ENCODE measurements at places on chromosomes 5 and 9. TPM values are rescaled to one million over a fixed set of nuclear protein-coding genes. Genes with fewer than 3 reads are reported as not detected.

- no peak for DNase-seq
These were observed 11.2 kb upstream of the SMIM23 start for GRCh38 chr5:171774418-171774817.

DNA sequence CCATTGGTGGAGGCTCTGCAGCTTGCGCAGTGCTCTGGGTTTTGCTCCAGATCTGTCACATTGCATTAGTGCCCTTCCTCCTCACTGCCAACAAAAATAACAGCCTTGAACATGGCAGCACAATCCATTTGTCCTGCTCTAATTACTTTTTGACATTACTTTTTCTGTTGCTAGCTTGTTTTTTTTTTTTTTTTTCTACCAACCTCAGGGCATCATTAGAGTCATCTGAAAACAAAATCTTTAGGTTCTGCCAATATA lies 117.5 kb upstream of the NR5A1 start:
- no peak for DNase-seq

- DNase-seq = no peak
These were observed 315 bp downstream of the PIK3R1 start for GRCh38 chr5:68215898-68216244.

DNA sequence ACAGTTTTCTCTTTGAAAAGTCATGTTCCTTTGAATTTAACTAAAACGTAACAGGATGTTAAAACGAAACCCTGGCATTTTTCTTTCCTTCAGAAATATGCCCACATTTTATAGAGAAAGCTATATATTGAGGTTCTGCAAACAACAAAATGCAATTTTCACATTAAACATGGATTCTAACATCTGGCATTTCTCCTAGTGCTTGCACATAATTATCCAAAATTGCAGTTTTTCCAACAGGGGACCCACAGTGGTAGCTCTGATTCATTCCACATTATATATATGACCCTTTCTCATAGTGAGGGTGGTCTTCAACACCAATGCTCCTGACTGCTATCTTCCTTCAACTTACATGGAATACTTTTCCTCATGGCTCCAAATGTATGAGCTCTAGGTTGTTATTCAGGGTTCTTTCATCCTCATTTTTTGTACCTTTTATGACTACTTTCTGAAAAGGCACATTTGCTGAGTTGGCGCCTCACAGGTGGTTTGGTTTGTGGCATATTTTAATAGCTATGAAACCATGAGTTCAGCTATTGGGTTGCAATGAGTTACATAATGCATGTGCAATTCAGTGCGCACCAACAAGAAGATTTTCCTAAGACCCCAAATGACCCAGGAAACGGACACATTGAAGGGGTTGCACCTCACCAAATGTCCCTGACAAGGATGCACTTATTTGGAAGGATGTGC lies 551.7 kb downstream of the RAB3C start:
- DNase-seq = no peak

DNA sequence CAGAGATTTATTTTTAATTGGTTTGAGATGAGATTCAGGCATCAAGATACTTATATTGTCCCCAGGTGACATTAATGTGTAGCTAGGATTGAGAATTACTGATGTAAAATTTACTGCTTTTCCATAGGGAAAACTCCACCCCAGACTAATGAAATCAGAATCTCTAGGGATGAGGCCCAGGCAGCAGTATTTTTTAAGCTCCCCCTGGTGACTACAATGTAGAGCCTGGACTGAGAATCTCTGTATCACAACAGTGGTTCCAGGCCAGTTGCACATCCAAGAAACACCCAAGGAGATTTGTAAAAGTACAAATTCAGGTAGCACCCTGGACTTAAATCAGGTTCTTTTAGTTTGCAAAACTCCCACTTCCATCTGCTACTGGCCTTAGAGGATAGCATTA lies 185.7 kb downstream of the MARCHF11 start:
- no peak for DNase-seq

DNA sequence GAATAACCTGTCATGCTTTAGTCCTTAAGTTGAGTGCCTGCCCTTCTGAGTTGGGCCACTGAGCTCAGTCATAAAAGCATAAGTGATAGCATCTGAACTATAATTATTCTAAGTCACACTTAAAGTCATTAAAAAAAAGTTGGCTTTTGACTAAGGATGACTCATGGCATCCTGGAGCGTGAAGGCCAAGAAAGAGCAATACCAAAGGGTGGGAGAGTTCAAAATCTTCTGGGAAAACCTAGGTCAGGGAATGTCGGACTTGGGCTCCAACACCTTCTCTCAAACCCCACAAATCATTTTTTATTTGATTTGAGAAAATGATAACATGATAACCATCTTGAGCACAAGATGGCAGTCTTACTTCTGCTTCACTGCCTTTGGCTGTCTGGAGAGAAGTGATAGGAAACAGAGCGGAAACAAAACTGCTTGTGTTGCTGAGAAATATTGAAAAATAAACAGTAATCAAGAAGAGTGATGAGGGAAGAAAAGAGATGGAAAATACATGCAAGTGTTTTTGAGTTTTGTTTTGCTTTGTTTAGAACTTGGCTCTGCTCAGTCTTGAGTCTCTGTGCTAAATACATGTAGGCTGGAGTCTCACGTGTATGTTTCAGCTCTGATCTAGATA lies 16.9 kb upstream of the NTRK2 start:
- no peak for DNase-seq

DNA sequence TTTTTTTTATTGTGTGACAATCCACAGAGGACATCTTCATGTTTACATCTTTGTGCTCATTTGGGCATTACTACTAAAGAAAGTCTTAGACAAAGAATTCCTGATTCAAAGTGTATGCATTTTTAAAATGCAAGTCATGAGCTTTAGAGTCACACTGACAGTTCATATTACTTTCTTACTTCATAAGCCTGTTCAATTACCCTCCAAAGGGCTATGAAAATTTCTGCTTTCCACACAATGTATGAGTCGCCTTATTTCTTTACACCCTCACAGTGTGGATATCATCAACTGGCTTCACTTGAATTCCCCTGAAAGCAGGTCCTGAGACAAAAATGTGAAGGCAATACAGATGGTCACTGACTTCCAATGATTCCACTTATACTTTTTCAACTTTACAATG lies 280.4 kb upstream of the PTGER4 start:
- DNase-seq = no peak

- DNase-seq = peak; percentile 68
These were observed 591 bp downstream of the ABCA1 start for GRCh38 chr9:104927216-104927911.

GRCh38 chr5:67813877-67814539 lies 401.5 kb upstream of the PIK3R1 start:
- DNase-seq = no peak

DNA sequence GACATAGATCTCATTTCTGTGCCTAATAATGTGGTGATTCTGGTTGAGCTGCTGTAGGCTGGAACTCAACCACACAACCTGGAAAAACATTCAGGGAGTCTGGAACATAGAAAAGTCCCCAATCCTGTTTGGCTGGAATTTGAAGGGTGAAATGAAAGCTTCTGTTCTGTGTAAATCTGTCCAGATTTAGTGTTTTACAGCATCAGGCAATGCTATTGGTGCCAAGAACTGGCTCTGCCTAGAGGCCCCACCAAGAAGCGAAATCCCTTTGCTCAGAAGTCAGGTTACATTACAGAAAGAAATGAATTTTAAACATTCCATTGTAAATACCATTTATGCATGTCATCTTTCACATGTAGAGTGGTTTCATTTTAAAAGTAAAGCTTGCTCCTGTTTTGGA lies 56.3 kb downstream of the TMEM174 start:
- DNase-seq = no peak

DNA sequence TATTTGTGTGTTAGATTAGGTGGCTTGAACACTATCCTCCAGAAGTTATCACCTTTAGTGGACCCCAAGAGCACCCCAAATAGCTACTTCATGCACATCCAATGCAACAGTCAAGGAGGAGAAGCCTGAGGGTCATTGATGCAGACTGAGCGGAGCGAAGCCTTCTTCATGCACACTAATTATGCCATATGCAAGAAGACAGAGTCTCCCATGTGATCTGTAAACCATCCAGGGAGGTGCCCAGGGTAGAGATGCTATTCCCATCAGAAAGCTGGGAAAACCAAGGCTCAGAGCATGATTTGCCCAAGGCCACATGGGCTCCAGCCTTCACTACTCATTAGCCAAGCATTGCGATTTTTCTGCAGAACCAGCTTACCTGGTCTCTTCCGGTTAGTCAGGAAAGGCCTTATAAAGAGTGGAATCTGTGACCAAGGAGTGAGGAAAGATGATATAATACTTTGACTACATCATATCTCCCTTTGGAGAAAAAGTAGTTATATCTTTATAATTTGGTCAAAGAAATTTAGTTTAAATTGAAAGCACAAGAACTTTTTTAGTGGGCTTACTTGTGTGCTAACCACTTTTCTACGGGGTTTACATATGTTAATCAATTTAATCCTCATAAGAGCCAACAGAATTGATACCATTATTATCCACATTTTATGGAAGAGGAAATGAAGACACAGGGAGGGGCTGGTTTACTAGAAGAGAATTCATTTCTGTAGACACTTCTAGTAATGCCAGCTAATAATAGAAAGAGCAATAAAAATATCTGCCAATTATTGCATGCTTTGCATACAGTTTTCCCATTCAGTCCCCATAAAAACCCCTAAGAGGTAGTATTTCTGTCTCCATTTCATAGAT lies 220.0 kb downstream of the ESM1 start:
- DNase-seq = no peak

- no peak for DNase-seq
These were observed 212.2 kb downstream of the FSTL4 start for GRCh38 chr5:133400120-133400519.

- no peak for DNase-seq
These were observed 9.1 kb downstream of the UNC5A start for GRCh38 chr5:176819476-176819875.

DNA sequence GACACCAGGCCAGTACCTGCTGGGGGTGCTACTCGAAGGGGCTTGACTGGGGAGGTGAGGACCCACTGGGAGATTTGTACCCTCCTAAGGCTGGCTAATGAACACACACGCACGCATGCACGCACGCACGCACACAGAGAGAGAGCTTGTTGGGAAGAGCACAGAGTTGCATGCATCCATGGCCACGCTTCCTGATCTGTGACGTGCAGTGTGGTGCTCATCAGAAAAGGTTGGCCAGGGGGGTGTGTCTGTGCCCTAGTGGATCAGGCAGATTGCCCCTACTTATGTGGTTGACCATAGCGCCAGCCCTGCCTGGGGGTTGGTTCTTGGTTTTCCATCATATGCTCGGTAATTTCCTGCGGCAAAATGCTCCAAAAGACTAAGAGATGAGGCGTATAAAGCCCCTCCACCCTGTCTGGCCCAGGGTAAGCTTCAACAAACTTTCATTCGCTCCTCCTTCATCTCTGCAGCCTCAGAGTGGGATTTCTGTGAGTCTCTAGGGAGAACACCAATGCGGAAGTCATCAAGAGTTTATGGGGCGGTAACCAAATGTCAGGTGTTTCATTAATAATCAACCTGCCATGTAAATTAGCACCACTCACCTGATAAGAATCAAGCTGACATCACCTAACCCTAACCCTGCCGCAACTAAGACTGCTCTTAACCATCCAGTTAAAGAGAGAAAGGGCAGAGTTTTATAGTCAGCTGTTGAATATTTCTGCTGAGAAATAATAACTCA lies 8.0 kb upstream of the GFI1B start:
- DNase-seq = no peak

- no peak for DNase-seq
These were observed 151.1 kb downstream of the MPDZ start for GRCh38 chr9:13128266-13128860.

- peak; percentile 65 for DNase-seq
These were observed 286.7 kb upstream of the ZNF462 start for GRCh38 chr9:106576232-106576760.

ENHO gene
- 0.29 TPM for total RNA-seq

STKLD1 gene
- 1.7 TPM for total RNA-seq

GARIN3 gene
- not detected for total RNA-seq

C9orf43 gene
- 0.12 TPM for total RNA-seq

All from RPMI7951 (cell line).